ENCODE measurements at places on chromosomes 16 and 17.

DNA sequence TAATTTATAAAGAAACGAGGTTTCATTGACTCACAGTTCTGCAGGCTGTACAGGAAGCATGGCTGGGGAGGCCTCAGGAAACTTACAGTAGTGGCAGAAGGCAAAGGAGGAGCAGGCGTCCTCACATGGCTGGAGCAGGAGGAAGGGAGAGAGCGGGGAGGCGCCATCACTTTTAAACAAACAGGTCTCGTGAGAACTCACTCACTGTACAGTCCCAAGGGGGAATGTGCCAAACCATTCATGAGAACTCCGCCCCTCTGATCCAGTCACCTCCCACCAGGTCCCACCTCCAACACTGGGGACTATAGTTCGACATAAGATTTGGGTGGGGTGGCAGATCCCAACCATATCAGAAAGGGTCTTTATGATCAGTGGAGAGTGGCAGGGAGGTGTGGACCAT lies 392.4 kb upstream of the TNRC6C start:
- no peak for DNase-seq

- no peak for DNase-seq
Observed at GRCh38 chr16:80788027-80788426, 16.4 kb downstream of the CDYL2 start.

GRCh38 chr16:72952811-72953271 lies 95.1 kb downstream of the ZFHX3 start:
- no peak for DNase-seq

DNA sequence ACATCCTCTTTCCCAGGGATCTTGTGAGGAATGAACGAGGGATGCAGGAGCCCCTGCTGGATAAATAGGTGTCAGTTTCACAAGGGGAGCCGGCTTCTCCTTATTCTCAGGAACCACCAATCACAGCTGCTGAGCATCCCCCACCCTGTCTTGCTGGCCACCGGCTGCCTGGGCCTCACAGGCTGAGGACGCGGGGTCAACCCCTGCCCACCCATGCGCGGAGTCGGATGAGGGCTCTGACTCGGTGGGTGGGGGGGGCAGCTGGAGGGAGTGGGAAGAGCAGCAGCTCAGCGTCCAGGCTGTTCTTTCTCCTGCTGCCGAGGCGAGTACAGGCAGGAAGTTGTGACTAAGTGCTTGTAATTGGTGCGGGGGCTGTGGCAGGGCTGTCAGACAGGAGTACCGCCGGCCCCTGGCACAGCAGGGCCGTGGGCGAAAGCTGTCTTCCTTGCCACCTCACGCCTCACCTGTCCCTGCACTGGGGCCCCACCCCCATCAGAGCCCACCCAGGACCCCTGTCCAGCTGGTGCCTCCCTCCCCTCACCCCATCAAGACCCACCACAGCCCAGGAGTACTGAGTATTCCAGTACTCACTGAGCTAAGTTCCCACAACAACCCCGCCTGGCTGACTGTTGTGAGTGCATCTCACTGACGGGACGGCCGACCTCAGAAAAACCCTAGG lies 11.0 kb upstream of the DPEP1 start:
- DNase-seq = no peak

GRCh38 chr16:79303959-79304387 lies 296.6 kb downstream of the MAF start:
- DNase-seq = no peak

GRCh38 chr17:69898601-69899000 lies 176.4 kb upstream of the KCNJ16 start:
- DNase-seq = no peak

DNA sequence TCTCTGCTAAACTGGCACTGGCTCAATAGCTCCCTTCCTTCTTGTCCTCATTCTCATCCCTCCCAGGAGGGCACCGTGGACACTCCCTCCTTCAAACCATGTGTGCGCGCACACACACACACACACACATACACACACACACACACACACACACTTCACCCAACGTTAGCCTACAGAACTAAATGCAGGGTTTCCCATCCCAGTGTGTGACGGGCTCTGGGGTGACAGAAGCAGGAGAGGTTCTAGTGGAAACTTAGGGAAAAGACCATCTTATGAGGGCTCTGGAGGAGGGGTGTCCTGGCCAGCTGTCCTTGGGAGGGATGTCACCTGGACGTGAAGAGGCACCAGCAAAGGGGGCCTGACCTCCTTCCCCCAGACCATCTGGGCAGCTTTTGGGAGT lies 19.7 kb downstream of the OSBPL7 start:
- no peak for DNase-seq

DNA sequence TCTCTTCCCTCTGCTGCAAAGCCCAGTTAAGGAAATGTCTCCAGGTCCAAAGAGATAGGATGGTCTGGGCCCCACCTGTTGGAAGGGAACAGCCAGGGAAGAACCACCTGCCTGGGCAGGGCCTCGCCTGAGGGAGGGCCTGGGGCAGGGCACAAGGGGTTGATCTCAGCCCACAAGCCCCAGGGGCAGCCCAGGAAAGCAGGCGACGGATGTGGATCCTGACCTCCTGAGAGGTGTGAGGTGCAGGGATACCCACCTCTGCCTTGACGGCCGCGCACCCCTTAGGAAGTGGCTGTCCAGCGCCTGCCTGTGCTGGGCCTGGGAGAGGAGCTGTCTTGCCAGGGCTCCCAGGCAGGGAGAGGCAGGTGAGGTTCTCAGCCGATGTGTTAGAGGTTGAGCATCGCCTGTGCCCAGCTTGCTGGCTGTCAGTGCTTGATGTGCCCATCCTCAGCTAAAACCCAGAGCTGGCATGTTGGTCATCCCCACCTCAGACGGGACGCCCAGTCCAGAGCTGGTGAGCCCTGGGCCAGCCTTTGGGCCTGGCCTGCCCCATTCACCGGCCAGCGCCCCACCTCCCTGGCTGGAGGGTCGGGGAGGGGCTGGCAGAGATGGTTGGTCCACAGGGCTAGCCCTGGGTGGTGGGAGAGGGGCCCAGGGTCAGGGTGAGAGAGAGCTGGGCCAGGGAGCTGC lies 434 bp downstream of the CEMP1 start:
- no peak for DNase-seq

DNA sequence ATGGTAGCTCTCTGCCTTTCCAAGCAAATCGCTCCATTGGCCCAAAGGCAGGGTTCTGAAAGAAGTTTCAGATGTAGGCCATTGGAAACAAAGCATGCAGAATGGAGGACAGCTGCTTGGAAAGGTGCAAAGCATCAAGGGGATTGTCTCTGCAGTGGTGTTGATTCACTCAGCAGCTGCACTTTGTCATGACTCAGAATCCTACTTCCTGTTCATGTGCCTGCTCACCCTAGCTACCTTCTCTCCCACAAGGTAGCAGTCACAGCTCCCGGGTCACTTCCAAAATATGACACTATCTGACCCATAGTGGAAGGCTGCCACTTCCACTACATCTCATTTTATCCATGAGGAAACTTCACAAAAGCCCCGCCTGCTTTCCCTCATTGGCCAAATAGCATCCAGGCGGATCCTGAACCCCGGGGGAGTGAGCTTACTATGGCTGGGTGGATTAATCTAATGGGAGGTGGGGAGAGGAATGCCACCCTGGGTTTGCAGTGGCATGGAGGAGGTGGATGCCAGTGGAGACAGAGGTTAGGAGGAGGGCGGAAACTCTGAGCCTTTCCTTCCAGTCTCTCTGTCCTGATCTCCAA lies 74.7 kb upstream of the NKD1 start:
- DNase-seq = no peak

DNA sequence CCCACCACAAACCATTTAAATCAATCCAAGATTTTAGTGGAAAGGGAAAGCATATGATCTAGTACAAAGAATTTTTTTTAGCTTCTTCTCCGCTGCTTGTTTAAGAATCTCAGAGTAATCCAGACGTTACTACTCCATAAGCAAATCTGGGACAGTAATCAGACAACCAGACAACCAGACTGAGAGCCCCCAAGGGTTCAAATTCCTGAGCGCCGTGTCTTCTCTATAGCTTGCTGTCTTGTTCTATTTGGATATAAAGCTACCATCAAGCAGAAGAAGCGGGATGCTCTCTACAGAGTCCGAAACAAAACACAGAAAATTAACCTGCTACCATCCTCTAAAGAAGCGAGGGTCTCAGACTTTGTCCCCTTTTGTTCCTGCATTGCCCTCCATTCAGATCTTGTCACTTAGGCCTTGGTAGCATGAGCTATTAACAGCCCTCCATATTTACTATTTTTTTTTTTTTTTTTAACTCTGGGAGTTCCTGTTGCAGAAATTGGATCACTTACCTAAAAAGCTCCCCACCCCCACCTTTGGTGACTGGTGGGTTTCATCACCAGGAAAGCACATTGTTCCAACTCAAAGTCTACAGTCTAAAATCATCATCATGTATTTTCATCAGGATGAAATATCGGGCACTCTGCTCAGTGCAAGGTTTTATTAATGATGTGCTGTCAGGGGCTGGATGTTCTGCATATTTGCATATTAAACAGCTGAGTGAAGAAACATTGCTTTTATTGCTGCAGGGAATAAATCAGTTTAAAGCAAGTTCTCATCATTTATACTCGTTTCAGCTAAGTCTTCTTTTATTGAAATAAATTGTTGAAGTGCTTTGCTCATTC lies 576.7 kb downstream of the WWOX start:
- no peak for DNase-seq

DNA sequence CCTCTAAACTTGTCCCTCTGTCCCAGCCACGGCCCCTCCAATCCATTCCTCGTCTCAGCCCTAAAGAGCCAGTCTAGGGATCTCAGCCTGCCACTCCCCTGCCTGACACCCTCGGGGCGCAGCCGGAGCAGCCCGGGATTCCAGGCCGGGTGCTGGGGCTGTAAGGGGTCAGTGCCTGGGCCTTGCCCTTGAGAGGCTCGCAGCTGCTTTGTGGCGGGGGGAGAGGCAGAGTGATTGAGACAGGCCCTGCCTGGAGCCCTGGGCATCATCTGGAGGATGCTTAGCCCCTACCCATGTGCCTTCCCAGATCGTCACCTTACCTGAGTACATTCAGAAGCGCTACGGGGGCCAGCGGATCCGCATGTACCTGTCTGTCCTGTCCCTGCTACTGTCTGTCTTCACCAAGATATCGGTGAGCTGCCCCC lies 8.3 kb downstream of the SLC5A10 start:
- no peak for DNase-seq

GRCh38 chr17:58630883-58631522 lies 60.8 kb downstream of the TEX14 start:
- peak; percentile 21 for DNase-seq

GRCh38 chr16:35305476-35305875 lies 1846.1 kb downstream of the TP53TG3F start:
- no peak for DNase-seq

DNA sequence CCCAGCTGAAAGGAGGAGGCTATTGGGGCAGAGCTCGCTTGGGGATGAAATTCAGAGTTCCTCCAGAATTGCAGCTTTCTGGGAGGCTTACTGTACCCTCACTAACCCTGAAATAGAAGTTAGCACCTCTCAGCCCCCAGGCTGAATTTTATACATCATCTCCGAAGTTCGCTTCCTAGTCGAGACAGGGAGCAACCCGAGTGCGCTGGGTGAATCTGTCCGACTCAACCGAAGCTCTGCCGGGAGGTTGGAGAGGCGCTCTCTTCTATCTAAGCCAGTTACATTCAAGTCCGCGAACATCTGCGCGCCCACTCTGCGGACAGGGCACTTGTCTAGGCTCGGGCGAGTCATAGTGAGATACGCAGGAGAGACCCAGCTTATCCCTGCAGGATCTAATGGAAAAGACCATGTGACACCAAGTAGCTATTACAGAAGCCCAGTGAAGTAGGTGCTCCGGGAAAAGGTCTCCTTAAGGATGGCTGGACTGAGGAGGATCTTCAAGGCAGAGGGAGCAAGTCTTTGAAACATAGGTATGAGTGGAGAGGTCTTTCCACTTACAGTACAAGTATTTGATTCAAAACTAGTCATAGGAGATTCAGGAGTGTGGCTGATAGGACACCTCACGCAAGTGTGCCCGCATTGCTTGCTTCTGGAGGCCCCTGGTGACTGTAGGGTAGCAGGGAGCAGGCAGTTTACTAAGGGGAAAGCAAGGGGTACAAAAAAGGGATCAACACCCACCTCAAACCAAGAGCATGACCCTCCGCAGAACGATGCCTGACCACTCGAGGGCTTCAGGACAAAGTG lies 646 bp upstream of the HES7 start:
- DNase-seq = no peak
